Midbrain (tissue), 1 donor: ENCODE measurements at places on chromosomes 6 and 20.

- DNase-seq: no peak
Observed at GRCh38 chr6:155436981-155437749, 18.5 kb downstream of the NOX3 start.

- no peak for DNase-seq
Observed at GRCh38 chr6:163386329-163386908, 28.1 kb upstream of the QKI start.

DNA sequence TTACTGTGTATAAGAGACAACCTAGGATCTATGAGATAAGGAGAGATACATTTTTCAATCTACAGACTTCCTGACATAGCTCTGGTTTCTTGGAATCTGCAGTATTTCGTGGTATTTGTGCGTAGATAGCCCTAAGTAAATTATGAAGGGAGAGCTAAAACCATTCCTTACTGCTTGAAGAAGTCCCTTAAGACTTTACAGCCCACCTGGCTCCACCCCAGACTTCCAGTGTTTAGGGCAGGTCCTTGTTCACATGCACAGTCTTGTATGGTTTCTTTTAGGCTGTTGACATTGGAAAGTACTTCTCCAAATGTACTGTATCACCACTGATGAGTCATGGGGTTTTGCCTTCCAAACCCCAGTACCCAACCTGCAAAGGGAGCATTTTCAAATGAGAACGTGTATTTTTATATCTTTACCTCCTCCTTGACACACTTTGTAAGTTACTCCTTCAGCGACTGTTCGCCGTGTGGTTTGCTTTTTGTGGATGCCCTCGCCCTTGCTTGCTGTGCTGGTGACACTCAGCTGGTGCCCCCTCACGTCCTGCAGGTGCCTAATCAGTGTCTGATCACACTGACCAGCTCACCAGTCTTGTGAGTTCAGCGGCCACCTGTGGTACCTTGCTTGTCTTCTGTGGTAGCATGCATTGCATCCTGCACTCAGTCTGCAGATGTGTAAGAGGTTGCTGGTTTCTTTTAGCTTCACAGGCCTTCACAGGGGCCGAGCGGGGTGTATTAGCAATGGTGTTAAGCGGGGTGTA, 73.3 kb downstream of the IGF2R start:
- no peak for DNase-seq

DNA sequence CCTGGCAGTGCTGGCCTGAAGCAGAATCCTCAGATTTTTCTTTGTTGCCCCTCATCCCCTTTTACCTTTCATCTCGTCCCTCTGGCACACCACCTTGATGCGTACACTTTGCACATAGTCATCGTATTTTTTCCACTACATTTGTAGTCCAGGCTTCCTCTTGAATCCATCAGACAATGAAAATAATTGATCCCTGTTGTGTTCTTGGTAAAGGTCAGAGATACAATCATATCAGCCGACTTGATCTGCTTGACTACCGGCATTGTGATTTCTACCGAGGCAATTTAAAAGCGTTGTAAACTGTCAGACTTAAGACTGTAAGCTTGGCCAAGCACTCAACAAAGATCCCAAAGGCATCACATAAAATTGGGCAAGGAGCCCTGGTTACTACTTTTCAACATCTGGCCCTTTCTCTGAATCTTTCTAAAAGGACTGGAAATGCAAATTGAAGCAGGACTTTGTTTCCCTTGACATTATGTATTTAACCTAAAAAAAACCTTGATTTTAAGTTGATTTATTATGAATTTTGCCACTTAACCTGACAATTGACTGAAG, 512.6 kb downstream of the LMBRD1 start:
- DNase-seq: no peak

DNA sequence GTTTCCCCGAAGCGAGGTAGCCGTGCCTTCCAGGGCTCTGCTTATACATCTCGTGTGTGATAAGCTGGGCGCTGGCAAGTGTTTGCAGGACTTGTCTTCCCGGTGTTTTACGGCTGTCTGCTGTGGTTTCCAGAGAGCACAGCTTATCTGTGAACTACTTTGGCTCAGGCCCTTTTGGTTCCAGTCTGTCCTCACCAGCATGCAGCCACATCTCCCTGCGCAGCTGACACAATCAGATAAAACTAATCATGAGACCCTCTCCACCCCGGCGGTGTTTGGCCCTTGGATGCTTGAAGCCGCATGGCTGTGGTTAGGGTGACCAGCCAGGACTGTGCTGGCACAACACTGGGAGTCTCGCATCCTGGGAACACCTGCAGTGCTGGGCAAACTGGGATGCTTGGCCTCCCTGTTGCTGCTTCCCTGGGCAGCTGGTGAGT, 241.8 kb upstream of the FOXQ1 start:
- no peak for DNase-seq

- no peak for DNase-seq
Observed at GRCh38 chr6:16494793-16495192, 256.4 kb downstream of the GMPR start.

DNA sequence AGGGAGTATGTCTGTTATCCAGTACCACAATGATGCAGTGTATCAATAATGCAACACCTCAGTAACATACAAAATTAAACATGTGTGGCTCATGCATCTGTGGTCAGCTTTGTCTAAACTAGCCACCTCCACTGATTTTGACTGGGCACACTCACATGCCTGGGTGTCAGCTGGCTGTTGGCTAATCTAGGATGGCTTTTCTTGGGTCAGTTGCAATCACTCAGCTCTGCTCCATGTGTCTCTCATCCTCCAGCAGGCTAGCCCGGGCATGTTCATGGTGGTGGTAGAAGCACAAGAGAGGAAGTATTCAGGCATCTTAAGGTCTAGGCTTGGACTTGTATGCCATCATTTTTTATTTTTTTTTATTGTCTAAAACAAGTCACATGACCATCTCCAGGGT, 59.3 kb upstream of the JAG1 start:
- DNase-seq: no peak

DNA sequence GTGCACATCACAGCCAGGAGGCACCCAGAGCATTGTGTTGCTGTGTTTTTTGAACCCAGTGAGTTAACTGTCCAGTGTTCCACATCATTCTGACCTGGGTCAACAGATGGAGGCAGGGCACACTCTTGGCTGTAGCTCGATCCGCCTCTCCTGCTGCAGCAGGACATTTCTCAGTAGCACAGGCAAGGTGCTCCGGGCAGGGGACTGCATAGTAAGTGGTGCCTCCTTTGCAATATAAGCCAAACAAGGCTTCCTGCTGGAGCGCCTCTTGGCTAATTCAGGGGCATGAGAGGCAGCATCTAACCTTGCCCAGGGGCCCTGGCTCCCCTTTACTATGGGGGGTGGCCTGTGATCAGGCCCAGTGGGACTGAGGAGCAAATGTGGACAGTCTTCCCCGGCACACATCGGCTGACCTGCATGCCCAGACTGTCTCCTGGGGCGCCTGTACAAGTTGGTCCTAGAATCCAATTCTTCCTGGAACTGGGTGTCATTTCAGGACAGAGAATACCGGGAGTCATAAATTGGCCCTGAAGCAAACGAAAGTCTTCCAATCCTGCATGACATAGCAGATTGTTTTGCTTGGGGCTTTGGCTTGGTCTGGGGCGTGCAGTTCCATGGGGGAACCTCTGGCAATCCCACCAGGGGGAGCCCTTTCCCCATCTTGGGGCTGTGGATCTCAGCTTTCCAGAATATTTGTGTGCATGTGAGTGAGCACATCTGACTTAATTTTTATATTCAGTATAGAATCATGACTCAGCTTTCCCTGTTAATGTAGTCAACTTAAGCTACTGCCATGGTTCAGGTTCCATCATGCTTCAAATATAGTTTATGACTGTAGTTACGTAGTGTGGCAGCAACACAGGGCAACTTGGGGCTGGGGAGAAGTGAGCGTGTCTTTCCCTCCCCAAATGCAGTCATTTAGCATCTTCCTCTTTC, 56.0 kb upstream of the DDR1 start:
- peak; percentile 91 for DNase-seq

GRCh38 chr20:37308086-37309050, 18.9 kb downstream of the MANBAL start:
- no peak for DNase-seq

DNA sequence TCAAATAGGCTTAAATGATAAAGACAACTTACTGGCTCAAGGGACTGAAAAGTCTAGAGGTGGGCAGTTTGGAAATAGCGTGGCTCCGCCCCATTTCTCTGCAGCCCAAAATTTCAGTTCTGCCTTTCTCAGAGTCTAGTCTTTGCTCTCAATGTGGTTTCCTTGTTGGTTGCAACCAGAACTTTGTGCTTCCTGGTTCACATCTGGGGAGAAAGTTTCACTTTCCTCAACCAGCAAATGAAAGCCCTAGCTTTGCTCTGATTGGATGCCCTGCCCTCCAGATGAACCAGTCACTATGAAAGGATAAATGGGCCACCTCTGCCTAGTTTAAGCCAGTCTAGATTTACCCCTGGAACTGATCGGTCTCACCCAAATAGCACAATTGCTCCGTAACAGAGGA, 14.9 kb downstream of the SYCP2L start:
- peak; percentile 33 for DNase-seq

DNA sequence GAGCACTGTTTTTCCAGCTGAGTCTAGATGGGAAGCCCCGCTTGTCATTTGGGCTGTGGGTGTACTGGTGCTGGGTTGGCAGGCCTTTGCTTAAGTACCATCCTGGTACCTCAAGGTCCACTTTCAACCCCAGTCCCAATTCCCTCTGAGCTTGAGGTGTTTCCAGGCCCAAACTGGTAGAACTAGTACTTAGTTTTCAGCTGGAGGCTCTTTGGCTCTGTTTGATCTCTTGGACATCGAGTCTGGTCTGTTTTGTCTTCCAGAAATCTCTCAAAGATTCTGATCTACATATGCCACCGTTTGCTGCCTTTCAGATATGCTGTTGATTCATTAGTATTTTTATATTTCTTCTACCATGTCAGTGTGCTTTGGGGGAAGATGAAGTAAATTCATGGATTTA, 61.8 kb upstream of the GNRH2 start:
- DNase-seq: no peak

GRCh38 chr20:35240811-35241293, 14.4 kb downstream of the MMP24 start:
- no peak for DNase-seq

- no peak for DNase-seq
Observed at GRCh38 chr20:54174457-54175175, 830 bp upstream of the CYP24A1 start.

- DNase-seq: no peak
Observed at GRCh38 chr6:24251339-24251738, 106.5 kb downstream of the DCDC2 start.

- DNase-seq: no peak
Observed at GRCh38 chr6:7152462-7152861, 44.7 kb downstream of the RREB1 start.

DNA sequence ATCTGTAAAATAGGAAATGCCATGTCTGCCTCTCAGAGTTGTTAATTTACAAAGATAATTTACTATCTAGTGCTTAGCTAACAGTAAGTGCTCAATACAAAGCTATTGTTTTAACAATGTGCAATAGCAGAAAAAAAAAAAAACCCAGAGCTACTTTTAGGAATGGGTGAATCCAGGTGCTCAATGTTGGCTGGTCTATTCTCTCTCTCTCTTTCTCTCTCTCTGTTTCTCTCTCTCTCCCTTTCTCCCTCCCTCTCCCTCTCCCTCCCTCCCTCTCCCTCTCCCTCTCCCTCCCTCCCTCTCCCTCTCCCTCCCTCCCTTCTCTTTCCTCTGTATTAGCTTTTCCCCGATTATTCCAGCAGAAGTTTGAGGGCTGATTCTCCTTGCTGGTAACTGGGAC, 14.0 kb downstream of the PDRG1 start:
- no peak for DNase-seq

DNA sequence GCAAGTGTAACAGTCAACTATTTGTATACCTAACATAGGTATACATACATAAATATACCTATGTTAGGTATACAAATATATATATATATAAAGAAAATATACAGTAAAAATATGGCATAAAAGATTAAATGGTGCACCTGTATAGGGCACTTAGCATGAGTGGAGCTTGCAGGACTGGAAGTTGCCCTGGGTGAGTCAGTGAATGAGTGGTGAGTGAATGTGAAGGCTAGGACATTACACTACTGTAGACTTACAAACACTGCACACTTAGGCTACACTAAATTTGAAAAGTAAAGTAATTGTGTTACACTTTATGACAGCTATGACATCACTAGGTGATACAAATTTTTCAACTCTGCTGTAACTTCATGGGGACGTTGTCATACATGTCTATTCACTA, 65.6 kb downstream of the CDC5L start:
- DNase-seq: no peak

- DNase-seq: peak; percentile 25
Observed at GRCh38 chr20:22333885-22334545, 250.4 kb downstream of the FOXA2 start.

DNA sequence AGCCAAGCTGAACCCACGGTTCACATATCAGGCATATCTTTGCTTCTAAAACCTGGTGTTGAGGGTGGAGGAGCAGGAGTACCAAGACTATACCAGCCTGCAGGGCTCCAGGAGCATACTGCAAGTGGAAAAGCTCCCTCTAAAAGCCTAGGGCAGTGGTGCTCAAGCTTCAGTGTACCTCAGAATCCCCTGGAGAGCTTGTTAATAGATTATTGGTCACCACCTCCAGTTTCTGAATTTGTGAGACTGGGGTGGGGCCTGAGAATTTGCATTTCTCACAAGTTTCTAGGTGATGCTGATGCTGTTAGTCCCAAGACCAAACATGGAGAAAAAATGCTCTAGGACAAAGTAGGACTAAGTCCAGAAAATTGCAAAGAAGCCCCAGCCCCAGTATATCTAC, 65.4 kb downstream of the FILIP1 start:
- no peak for DNase-seq

- no peak for DNase-seq
Observed at GRCh38 chr20:1107176-1107575, 11.2 kb upstream of the PSMF1 start.
